ENCODE measurements at places on chromosomes 12 and 14. TPM values are rescaled to one million over a fixed set of nuclear protein-coding genes. Genes with fewer than 3 reads are reported as not detected.

Gene TEX52
- not detected for total RNA-seq

Gene PLCZ1
- not detected for total RNA-seq

- DNase-seq, result no peak
Measured at GRCh38 chr12:79982086-79983062, 47.5 kb upstream of the PPP1R12A start.

GRCh38 chr12:75844985-75845384 is 186.6 kb downstream of the PHLDA1 start:
- no peak for DNase-seq

DNA sequence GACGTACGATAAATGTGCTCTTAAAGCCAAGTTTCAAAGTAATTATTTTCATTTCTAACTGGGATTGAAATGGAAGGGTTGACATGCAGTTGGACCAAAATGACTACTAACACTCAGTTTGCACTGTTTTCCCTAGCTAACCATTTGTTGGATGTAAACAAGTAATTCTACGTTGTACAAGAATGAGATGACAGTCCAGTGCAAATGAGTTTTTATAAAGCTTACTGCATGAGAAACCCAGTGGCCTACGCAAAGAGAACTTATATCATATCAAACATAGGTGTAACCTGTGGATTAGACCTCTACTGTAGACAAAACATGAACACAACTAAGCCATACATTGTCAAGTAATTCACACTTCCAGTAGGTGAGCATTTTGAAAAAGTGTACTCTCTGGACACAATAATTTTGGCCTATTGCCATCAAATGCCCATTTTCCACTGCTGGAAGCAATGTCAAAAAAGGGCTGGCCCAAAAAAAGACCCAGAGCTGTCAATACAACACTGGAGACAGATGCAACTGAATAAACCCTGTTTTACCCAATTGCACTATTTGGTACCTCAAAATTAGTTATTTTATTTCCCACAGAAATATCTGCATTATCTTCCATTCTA is 12.8 kb downstream of the SLC38A2 start:
- DNase-seq, result no peak

Gene TPCN1
- 11.1 TPM for total RNA-seq

- no peak for DNase-seq
Measured at GRCh38 chr14:102125546-102125945, 14.2 kb upstream of the WDR20 start.

GRCh38 chr12:5577741-5578140 is 145.8 kb downstream of the NTF3 start:
- no peak for DNase-seq

Gene ZNF839
- total RNA-seq, result 5.6 TPM

DNA sequence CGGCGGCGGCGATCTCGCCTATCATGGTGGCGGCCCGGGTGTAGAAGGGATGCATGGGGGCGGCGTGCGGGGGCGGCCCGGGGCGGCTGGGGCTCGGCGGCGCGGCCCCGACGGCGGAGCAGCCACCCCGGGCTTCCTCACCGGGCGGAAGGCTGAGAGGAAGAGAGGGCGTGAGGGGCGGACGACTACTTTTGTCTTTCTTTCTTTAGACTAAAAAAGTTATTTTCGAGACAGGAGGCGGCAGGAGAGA is 240 bp downstream of the BTG1 start:
- DNase-seq, result no peak

Gene ARMH4
- total RNA-seq, result 3.2 TPM

DNA sequence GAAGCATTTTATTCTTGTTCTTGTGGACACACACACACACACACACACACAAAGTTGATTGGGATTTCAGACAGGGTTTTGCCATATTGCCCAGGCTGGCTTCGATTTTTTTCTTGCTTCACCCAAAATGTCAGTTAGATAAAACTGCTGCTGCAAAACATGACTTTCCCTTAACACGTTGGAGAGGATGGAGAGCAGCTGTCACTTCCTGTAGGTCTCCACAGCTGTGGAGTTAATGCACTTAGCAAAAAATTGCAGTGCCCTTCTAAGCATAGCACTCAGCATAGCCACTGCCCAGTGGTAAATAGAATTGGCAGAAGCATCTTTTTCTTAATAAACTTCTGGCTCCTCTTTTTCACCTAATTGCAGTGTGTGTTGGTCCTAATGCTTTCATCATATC is 54.5 kb downstream of the PDZRN4 start:
- no peak for DNase-seq

- DNase-seq, result no peak
Measured at GRCh38 chr12:121590476-121591143, 9.8 kb upstream of the KDM2B start.

DNA sequence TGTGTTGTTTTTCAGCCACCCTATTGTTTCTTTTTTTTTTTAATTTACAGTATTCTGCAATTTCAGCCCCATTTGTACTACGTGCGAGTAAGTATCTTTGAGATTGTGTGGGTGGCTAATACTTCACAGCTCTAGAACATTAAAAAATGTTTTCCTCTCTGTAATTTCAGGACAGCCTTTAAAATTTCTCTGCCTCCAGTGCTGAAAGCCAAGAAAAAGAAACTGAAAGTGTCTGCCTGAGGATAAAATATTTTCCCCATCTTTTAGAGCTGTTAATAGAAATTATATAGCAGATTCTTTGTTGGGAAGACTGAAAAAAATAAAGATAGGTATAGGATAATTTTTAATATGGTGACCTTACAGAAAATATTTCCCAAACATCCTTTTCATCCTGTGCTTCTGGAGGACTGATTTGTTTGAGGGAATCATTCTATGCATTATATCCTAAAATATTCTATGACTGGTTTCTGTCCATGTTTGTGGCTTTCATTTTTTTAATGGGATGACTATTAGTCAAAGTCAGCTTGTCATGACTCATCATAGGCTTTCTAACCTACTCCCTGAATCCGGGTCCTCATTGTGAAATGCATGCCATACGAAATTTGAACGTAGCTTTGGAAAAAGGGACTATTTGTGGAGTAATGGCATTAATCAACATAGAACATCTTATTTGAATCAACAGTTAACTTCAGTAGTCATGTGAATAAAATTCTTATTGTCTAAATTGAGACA is 10.8 kb upstream of the TCTN2 start:
- DNase-seq, result no peak

DNA sequence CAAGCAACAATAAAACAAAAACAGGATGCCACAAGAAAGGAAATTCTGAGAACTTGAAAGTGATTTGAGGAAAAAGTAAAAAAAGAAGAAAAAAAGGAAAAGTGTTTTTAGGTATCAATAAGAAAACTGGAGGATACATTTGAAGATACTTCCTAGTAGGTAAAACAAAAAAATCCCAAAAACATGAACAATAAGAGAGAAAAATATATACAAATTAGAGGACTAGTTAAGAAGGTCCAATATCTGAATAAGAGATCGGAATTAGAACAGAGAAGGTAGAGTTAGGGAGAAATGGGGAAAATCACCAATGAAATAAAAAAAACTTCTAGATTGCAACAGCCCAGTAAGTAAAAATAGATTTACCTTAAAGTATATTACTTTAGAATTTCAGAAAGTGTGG is 8.8 kb downstream of the DEPDC4 start:
- DNase-seq, result no peak

Gene GPR132
- total RNA-seq, result 1.2 TPM

DNA sequence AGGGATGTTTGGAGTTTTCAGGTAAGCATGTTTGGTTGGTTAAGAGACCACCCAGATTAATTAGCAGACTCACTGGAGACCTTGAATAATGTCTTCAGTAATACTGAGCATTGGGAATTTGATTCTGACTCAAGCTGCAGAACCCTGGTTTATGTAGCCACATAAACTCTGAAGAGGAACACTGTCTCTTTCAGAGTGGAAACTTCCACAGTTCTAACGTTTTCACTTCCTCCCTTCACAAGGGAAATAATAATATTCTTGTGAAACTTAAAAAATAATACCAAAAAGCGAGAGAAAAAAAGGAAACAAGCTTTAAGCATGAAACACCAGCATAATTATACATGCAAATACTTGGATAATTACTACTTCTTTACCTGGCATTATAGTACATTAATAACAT is 40.0 kb upstream of the ST8SIA1 start:
- no peak for DNase-seq

DNA sequence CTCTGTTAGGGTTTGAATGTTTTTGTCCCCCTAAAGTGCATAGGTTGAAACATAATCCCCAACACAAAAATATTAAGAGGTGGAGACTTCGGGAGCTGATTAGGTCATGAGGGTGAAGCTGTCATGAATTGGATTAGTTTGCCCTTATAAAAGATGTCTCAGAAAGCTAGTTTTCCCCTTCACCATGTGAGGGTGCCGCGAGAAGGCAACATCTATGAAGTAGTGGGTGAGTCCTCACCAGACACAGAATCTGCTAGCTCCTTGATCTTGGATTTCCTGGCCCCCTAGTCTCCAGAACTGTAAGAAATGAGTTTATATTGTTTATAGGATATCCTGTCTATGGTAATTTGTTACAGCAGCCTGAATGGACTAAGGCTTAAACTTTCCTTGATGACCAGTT is 301.5 kb upstream of the ATP2B1 start:
- no peak for DNase-seq

Gene CCDC175
- not detected for total RNA-seq

- DNase-seq, result no peak
Measured at GRCh38 chr14:64899958-64900357, 14.3 kb upstream of the CHURC1 start.

Gene MGST1
- 84.6 TPM for total RNA-seq

GRCh38 chr14:41901089-41901488 is 294.4 kb downstream of the LRFN5 start:
- no peak for DNase-seq

DNA sequence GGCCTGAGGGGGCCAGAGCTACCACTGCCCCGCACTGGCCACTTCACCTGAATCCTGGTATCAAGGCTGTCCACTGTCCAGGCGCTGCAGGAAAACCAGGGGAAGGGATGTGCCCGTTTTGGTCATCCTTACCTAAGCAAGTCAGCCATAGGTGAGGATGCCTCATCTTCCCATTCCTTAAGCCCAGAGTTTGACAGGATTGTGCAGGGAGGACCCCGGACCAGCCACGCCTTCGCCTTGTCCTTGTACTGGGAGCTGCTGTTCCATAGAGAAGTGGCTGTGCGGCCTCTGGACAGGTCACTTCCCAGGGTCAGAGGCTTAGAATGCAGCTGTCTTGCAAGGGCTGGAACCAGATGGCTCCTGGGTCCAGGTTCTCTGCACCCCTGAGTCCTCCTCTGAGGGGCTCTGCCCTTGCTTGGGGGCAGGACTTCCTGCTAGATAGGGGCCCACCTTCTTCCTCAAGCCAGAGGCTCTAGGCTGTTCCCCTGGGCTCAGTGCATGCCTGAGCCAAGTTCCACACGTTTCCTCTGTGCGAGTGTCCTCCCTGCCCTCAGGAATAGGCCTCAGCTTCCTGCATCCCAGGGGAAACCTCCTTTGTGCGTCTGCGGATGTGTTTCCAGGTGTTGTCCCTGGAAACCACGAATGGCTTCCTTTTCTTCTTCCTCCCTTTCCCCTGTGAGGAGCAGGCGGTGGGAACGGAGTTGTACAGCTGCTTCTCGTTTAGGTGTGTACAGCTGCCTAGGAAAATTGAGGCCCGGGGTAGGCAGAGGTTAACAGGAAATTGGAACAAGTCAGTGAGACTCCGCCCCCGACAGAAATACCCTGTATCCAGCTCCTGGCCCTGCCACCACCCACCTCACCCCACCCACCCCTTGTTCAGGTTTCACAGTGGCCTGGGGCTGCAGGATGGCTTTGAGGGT is 54.3 kb upstream of the RIN3 start:
- no peak for DNase-seq

DNA sequence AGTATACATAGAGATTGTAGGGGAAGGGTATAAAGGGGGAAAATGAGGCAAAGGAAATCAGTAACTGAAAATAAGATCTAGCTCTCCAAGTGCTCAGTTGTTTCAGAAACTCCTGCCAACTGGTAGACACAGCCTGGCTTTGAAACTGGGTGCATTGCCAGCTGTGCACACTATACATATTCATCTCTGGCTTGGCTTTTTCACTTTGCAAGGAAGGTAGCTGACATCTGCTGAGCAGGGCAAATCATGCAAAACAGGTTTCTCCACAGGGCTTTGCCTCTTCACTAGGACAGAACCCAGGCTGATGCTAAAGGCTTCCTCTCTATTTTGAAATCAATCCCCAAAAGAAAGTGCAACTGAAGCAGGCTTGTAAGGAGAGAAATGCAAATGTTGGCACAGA is 101.5 kb downstream of the HELB start:
- DNase-seq, result no peak

DNA sequence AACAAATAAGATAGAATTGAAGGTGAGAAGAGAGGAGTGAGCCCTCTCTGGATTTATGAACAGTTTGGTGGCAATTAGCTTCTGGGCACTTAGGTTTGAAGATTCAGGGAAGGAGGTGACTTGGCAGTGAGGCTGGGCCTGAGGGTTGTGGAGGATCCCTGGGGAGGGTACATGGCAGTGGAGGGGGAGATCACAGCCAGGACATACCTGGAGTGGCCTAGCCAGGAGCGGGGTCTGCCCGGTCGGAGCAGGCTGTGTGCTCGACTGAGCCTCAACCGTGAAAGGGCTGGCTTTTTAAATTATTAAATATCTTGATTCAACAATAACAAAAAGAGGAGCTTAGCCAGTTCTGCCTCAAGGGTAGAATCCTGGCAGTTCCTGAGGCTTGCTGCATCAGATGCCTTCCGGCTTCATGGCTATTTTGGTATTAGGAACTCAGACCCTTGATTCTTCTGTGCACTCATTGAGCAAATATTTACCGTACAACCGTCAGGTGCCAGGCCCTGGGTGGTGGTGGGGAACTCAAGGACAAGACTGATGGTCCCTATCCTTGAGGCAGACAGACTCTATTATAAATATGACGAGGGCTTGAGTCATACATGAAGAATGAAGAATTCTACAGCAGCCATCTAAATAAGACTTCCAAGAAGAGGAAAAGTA is 73.4 kb downstream of the SPTB start:
- DNase-seq, result no peak

Gene ASB8
- 17.7 TPM for total RNA-seq

Gene NIN
- total RNA-seq, result 11.1 TPM

- no peak for DNase-seq
Measured at GRCh38 chr12:4825011-4825858, 84.5 kb upstream of the KCNA1 start.

Gene MGP
- total RNA-seq, result 0.98 TPM

DNA sequence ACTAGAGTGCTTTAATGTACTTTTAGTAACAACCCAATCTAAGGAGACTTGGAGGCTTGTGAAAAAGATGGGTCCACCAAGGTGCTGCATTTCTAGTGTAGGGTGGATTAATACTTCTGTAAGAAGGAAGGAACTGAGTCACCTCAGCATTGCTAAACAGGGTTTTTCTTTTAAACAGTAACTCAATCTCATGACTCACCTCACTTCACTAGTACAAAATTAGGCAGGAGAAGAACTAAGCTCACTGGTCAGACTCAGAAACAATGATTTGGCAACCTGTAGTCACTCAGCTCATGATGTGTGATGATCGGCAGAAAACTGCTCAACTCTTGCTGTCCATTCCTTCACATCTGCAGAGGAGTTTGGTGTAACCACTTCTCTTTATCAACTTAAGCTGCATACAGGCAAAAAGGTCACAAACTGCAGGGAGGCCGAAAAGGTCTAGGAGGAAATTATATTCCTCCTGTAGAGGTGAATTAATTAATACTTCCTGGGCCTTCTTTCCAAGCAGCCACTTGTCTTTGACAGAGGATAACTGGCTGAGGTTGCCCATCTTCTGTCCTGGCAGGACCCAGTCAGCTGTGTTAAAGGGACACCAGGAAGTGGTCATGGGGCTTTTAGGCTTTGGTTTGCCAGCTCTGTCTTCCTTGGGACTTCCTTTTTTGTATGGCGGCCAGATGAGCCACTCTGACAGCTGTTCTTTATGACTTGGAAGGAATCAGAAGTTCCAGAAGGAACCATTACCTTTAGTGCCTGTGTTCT is 466.9 kb downstream of the FUT8 start:
- no peak for DNase-seq

- DNase-seq, result no peak
Measured at GRCh38 chr14:26548406-26548805, 49.4 kb downstream of the NOVA1 start.

- peak; percentile 73 for DNase-seq
Measured at GRCh38 chr14:50830932-50831725, at the start of gene NIN. NIN (minus strand) TSS chr14:50831162; CDS start chr14:50822056, 9,106 bp downstream.
